ENCODE measurements at places on chromosomes 13 and 19. TPM values are rescaled to one million over a fixed set of nuclear protein-coding genes. Genes with fewer than 3 reads are reported as not detected.

GRCh38 chr13:96935901-96936300, 58.4 kb downstream of the OXGR1 start:
- no peak overlapping the region for H3K4me3 ChIP-seq
- DNase-seq: no peak
- H3K36me3 ChIP-seq: no peaks in the 10 kb centered on the region
- no peaks in the 10 kb centered on the region for H3K27me3 ChIP-seq
- H3K4me1 ChIP-seq: no peaks in the 10 kb centered on the region
- H3K27ac ChIP-seq: no peak overlapping the region

Gene APC2
- total RNA-seq: 46.3 TPM

Gene RASA3
- 16.9 TPM for total RNA-seq

GRCh38 chr19:50819636-50820035, 4.0 kb downstream of the KLK1 start:
- no peak overlapping the region for H3K27ac ChIP-seq
- DNase-seq: no peak
- H3K27me3 ChIP-seq: peaks cover 74% of the 10 kb centered on the region
- H3K4me3 ChIP-seq: no peak overlapping the region
- no peaks in the 10 kb centered on the region for H3K36me3 ChIP-seq
